ENCODE measurements at places on chromosomes 7 and 10.

- no peak for DNase-seq
Observed at GRCh38 chr7:141300816-141301215, 227.0 kb downstream of the TMEM178B start.

DNA sequence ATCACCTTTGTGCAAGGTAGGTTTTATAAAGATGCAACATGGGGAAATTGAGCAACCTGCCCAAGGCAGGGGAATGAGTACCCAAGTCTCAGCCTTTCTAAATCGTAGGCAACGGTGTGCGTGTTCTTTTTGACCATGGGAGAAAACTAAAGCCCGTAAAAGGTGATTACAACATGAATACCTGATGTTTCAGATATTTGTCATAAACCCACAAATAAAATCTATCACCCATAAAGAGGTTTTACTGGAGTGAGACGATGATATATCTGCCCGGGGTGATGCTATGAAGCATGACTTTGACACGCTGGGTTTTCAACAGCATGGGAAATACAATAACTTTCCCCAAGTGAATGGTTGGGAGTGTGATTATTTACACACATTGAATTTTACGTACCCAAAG, 406.3 kb upstream of the KLF6 start:
- DNase-seq, result no peak

GRCh38 chr10:8349610-8350249, 295.2 kb downstream of the GATA3 start:
- DNase-seq, result no peak

DNA sequence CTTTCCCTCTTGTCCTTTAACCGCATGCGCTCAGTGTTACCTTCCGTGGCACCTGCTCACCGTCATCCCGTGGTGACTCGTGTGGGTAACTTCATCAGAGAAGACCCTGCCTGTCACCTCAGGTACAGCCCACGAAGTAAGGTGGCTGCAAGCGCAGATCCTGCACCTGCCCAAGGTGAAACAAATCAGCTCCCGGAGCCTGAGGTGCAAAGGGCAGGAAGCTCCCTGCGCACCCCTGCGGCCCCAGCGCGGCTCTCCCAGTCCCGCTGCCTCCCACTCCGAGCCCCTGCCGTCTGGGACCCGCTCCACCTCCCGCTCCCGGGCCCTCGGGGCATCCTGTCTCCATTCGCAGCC, 110.9 kb upstream of the LANCL2 start:
- no peak for DNase-seq

DNA sequence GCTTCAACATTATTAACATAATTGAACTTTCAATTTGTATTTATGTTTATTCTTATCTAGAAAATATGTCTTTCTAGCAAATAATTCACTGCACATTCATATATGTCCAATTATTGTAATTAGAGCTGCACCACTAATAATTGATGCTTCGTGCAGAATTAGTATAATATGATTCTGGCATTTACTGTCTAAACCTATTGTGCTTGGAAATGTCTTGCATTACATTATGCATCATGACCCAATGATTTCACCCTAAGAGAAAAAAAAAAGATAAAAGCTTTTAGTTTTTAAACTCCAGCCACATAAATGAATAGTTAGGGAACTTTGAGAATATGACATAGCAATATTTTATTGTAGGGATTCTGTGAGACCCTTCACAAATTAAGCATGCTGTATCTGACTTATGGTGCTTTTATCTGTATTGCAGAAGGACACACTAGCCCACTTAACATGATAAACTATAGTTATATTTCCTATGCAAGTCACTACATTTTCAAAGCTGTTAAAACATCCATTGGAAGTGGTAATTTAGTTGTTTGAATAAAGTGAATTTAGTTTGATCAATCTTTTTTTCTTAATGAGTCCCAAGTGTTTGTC, 1609.1 kb downstream of the REEP3 start:
- DNase-seq, result no peak

- no peak for DNase-seq
Observed at GRCh38 chr7:54796853-54797252, 37.8 kb upstream of the SEC61G start.

Measured in stimulated activated CD8-positive, alpha-beta memory T cell treated with anti-CD3 and anti-CD28 coated beads, Interleukin-7, amount 100 ng/mL, for 1 hour (primary cell).